ENCODE measurements at places on chromosomes 7 and 10.

DNA sequence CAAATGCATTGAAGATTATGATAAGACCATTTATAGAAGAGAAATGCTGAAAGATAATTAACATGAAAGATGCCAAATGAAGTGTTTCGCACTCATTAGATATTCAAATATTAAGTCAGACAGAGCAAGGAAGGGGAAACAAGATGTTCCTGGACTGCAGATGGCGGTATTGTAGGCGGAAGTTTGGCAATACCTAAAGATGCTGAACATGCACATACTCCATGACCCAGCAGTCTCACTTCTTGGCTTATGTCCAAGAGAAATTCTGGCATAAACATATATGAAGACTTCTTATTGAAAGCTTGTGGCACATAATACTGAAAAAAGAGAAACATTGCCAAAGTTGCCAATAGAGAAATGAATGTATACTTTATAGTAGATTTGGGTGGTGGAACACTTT is 325.4 kb upstream of the SEMA3C start:
- DNase-seq: peak; percentile 80
- no peak overlapping the region for H3K27ac ChIP-seq
- no peaks in the 10 kb centered on the region for H3K36me3 ChIP-seq
- no peaks in the 10 kb centered on the region for H3K4me1 ChIP-seq
- H3K27me3 ChIP-seq: no peaks in the 10 kb centered on the region
- no peak overlapping the region for H3K4me3 ChIP-seq

DNA sequence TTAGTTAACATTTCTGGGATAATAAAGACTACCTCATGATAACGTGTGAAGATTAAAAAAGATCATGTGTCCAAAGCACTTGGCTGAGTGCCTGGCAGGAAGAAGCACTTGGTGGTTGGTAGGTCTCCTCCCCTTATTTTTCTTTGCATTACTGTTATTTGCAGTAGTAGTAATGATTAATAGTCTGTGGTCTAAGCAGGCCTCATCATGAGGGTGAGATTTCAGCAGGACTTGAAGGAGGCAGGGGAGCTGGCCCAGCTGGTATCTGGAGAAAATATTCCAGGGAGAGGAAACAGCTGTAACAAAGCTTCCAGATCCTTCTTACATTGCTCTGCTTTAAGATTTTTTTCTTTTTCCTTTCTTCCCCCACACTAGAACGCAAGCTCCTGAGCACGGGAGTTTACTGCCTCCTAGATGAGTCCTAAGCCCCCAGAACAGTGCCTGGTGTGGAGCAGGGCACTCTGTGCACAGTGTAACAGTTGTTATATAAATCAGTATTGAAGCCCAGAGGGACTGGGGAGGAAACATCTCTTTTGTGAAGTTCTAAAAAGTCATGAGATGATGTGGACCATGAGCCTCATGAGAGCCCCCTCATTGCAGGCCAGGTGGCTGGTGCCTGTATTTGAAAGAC is 31.1 kb upstream of the RHEB start:
- DNase-seq: peak; percentile 97
- H3K4me3 ChIP-seq: no peak overlapping the region
- no peaks in the 10 kb centered on the region for H3K36me3 ChIP-seq
- no peak overlapping the region for H3K27ac ChIP-seq

DNA sequence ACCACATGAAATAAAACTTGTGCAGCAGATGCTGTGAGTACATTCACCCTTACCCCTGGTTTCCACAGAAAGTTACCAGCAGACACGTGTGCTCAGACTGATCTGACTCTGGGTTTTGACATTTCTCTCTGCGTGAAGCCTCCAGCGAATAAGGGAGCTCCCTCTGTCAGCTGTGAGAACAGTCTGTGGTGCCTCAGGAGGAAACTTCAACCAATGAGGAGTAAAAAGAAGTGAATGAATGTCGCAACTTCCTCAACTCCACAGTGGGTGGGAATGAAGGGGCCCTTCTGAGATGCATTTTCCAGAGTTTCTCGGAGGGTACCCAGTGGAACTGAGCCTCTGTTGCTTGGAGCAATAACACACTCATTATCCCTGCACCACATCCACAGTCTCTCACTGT is 743.4 kb downstream of the TNS3 start:
- H3K4me1 ChIP-seq: no peaks in the 10 kb centered on the region
- no peak overlapping the region for H3K4me3 ChIP-seq
- no peak overlapping the region for H3K27ac ChIP-seq

DNA sequence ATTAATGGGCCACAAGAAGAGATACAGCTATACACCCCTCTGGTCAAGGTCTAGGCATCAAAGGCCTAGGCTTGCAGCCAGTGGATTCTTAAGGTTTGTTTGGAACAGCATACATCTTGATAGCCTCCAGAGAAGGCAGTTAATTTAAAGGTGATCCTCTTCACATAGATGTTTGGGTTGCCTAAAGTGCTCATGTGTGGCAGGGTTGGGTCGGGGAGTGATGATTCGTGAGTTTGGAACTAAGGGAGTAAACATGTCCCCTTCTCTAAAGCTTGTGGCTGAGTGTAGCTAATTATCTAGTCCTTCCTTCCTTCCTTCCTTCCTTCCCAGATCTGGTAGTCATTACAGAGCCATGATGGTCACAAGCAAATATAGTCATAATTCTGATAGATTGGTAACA is 12.4 kb downstream of the PCLO start:
- no peak overlapping the region for H3K4me3 ChIP-seq
- no peaks in the 10 kb centered on the region for H3K4me1 ChIP-seq
- H3K27ac ChIP-seq: no peak overlapping the region
- no peaks in the 10 kb centered on the region for H3K27me3 ChIP-seq

DNA sequence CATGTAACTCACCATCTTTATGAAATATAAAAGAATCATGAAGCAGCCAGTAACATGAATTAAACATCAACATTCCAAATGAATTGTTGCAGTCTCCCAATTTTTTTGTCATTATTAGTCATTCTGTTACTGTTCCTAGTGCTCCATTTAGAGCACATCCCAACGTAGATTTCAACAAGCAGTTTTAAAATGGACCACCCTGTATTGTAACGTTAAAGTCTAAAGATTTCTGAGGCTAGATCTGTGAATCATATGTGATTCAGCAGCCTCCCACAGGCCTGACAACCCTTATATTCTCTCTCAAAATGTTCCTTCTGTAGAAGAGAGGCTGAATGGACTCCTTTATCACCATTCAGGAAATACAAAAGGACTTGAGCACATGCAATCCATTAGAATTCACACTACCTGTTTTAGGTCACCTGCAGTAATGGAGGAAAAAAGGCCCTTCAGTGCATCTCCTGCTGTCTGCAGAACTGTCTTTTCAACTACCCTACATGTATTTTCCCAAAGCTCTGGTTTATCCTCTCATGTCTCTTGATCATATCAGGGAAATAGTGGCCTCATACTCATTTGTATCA is 81.4 kb downstream of the CACNA2D1 start:
- H3K4me3 ChIP-seq: no peak overlapping the region
- peak; percentile 44 for DNase-seq
- H3K27me3 ChIP-seq: no peaks in the 10 kb centered on the region
- no peaks in the 10 kb centered on the region for H3K36me3 ChIP-seq

GRCh38 chr10:93947524-93947923 is 46.2 kb upstream of the PLCE1 start:
- H3K4me3 ChIP-seq: no peak overlapping the region
- peaks cover 2% of the 10 kb centered on the region for H3K4me1 ChIP-seq
- H3K27me3 ChIP-seq: no peaks in the 10 kb centered on the region
- no peak overlapping the region for H3K27ac ChIP-seq
- no peaks in the 10 kb centered on the region for H3K36me3 ChIP-seq

GRCh38 chr7:130741331-130741995 is 7.5 kb upstream of the KLF14 start:
- H3K27ac ChIP-seq: no peak overlapping the region
- peaks cover 31% of the 10 kb centered on the region for H3K27me3 ChIP-seq
- H3K4me3 ChIP-seq: no peak overlapping the region
- no peaks in the 10 kb centered on the region for H3K4me1 ChIP-seq

DNA sequence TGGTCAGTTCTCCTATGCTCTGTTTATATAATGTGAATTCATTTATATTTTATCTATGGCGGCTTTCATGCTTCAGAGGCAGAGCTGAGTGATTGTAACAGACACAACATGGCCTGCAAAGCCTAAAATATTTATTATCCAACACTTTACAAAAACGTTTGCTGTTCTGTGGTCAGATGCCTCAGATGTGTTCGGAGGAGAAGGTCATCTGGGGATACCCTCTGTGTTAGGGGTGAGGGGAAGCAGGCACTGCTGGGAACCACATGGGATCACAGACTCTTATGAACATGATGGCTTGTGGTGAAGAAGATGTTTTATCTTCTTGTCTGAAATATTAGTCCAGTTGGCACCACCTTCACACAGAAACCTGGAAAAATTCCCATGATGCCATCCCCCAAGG is 203.4 kb downstream of the PHTF2 start:
- no peak overlapping the region for H3K27ac ChIP-seq
- DNase-seq: peak; percentile 4
- H3K36me3 ChIP-seq: no peaks in the 10 kb centered on the region
- no peaks in the 10 kb centered on the region for H3K27me3 ChIP-seq
- H3K4me1 ChIP-seq: no peaks in the 10 kb centered on the region
- no peak overlapping the region for H3K4me3 ChIP-seq

GRCh38 chr10:31147210-31147608 is 115.5 kb upstream of the ZNF438 start:
- no peak overlapping the region for H3K4me3 ChIP-seq
- no peaks in the 10 kb centered on the region for H3K36me3 ChIP-seq
- peak; percentile 69 for DNase-seq
- H3K4me1 ChIP-seq: peaks cover 11% of the 10 kb centered on the region
- H3K27me3 ChIP-seq: no peaks in the 10 kb centered on the region

GRCh38 chr7:11831736-11832495 is at the start of gene THSD7A:
Gene THSD7A (minus strand): TSS chr7:11832198. CDS start chr7:11831946, 252 bp downstream.
- H3K4me3 ChIP-seq: peak within 1 kb of the TSS; percentile 50
- no peaks in the 10 kb centered on the region for H3K27me3 ChIP-seq
- no peaks in the 10 kb centered on the region for H3K4me1 ChIP-seq
- DNase-seq: peak; percentile 66

DNA sequence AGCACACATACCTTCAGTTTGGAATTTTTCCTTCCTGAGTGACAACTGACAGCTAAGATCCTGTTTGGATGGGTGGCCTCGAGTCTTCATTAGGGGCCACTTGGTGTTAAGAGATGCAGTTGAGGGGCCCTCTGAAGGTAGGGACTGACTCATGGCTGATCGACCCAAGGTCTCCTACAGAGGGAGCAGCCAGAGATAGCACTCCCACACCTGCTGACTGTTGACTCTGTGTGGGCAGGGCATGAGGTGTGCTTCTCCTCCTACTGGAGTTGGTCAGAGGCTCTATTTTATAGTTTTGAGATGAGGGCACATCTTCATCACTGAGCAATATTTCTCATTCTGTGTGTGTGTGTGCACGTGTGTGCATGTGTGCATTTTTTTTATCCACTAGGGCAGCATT is 378.8 kb upstream of the PODXL start:
- H3K4me3 ChIP-seq: no peak overlapping the region
- no peaks in the 10 kb centered on the region for H3K4me1 ChIP-seq
- H3K27ac ChIP-seq: no peak overlapping the region
- DNase-seq: no peak
- no peaks in the 10 kb centered on the region for H3K27me3 ChIP-seq
- no peaks in the 10 kb centered on the region for H3K36me3 ChIP-seq

- DNase-seq: peak; percentile 63
- peaks cover 18% of the 10 kb centered on the region for H3K4me1 ChIP-seq
- H3K27ac ChIP-seq: no peak overlapping the region
These were observed 34.3 kb downstream of the INPP5A start for GRCh38 chr10:132571650-132572544.

DNA sequence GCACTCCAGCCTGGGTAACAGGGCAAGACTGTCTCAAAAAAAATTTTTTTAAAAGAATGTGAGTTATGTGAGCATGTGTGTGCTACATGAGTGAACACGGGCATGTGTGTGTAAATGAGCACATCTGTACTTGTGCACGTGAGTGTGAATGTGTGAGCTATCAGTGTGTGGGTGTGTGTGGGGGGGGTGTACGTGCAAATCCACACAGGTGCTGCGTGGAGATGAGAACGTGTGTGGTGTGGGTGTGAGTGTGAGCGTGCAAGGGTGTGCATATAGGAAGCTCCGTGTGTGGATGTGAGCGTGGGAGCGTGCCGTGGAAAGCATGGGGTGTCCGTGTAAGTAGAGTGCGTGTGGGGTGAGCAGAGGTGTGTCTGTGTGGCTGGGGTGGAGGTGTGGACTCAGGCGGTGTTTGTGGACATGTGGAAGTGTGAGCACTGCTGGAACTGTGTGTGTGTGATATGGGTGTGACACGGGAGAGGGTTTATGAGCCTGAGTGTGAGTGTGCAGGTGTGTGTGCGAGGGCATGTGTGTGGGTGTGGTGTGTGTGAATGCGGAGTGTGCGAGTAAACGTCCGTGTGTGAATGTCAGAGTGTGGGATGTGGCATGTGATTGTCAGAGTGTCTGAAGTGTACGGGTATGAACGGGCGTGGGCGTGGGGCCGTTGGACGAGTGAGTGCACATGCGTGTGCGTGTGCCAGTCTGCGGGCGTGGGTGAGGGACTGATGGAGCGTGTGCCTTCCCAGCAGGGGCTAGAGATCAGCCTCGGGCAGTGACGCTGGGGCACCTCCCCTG is 45.9 kb upstream of the TNRC18 start:
- no peak for DNase-seq
- H3K27me3 ChIP-seq: no peaks in the 10 kb centered on the region
- no peaks in the 10 kb centered on the region for H3K36me3 ChIP-seq

DNA sequence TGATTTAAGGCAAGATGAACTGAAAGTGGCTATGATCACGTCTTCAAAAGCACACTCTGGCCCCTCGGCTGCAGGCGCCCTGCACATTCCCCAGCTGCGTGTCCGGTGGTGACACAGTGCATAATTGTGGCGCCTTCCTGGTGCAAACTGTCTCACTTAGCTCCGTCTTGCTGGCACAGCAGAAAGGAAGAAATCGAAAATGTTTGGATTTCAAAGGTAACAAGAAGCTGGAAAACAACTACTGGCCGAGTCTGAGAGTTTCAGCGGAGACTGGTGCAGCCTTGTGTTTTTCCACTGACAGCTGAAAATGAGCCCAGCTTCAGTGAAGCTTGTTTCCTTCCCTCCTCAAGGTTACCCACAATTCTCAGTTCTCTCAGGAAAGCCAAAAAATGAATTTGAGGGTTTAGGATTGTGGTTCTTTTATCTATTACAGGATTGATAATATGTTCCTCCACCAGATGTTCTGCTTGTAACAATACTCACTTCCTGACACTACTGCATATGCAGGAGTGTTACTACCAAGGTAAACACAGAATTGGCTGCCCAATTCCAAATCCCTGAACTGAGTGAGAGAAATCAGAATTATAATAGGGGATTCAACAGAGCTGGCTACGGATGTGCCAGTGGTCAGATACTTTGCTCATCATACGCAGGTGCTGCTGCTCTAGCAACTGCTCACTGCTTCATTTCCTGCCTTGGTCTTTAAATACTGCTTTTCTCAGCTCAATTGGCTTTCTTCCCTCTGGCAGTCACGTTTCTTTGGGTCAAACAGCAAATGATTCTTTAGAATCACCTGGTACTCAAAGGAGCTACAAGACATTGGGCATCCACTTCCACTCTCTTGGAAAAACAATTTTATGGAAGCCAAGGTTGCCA is 63.7 kb downstream of the TRUB1 start:
- no peaks in the 10 kb centered on the region for H3K27me3 ChIP-seq
- no peak overlapping the region for H3K4me3 ChIP-seq
- no peaks in the 10 kb centered on the region for H3K36me3 ChIP-seq
- H3K27ac ChIP-seq: no peak overlapping the region
- H3K4me1 ChIP-seq: no peaks in the 10 kb centered on the region
- DNase-seq: peak; percentile 15

- H3K4me1 ChIP-seq: peaks cover 2% of the 10 kb centered on the region
- no peak overlapping the region for H3K27ac ChIP-seq
- H3K36me3 ChIP-seq: no peaks in the 10 kb centered on the region
- H3K27me3 ChIP-seq: no peaks in the 10 kb centered on the region
- no peak overlapping the region for H3K4me3 ChIP-seq
- DNase-seq: peak; percentile 42
These were observed 43.2 kb downstream of the BTRC start for GRCh38 chr10:101397140-101397539.
